ENCODE measurements at places on chromosomes 3 and 15.

DNA sequence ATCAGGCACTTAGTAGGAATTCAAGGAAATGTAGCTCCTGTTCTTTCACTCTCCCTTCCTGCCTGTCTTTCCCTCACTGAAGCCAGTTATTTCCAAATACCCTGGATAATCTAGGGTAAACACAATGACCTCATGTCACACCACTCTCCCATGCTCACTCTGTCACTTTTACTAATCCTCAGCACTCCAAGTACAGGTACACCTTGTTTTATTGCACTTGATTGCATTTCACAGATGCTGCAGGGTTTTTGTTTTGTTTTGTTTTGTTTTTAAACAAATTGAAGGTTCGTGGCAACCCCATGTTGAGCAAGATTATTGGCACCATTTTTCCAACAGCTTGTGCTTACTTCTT, 40.8 kb downstream of the PPM1L start:
- no peak for DNase-seq

GRCh38 chr3:45746777-45747622, 49.3 kb downstream of the SLC6A20 start:
- no peak for DNase-seq

- no peak for DNase-seq
Measured at GRCh38 chr3:138850151-138850550, 15.4 kb upstream of the PIK3CB start.

DNA sequence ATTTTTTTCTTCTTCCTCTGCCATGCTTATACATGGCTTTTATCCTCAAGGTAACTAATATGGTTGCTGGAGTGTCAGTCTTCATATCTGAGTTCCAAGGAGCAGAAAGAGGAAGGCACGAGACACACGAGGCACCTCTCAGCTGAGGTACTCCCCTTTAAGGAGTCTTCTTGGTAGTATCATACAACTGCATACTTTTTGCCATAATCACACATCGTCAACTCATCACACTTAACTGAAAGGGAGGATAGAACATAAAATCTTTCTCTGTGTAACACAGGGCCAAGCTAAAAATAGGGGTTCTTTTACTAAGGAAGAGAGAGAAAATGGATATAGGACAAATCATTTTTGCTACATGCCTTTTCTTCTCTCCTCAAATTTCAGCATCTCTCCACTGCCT, 104.2 kb downstream of the OXSM start:
- no peak for DNase-seq

GRCh38 chr15:48602358-48603122, 43.0 kb downstream of the FBN1 start:
- no peak for DNase-seq

Measured in GM12891 (cell line).